Fibroblast of lung (primary cell): ENCODE measurements at places on chromosomes 2 and 18. TPM values are rescaled to one million over a fixed set of nuclear protein-coding genes. Genes with fewer than 3 reads are reported as not detected.

Gene PROM2
- 0.26 and 0.33 TPM in 2 replicates for total RNA-seq

DNA sequence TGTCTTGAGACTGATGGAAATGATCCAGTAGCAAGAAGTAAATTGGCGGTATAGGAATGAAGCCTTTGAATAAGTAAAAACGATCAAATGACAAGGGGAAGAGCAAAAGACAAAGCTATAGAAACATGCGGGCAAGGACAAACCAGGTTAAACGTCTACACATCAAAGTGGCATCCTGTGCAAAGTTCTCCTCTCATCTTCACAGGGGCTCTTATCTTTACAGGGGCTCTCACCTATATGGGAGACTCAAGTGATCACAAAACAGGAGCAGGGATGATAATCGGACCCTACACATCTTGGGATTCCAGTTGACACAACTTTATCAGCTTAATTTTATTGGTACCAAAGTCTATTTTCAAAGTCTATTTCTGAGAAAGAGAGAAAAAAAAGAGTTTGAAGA, 1778.9 kb upstream of the CELF4 start:
- H3K27me3 ChIP-seq: no peaks in the 10 kb centered on the region
- H3K4me1 ChIP-seq: no peaks in the 10 kb centered on the region
- no peak overlapping the region for H3K4me3 ChIP-seq

DNA sequence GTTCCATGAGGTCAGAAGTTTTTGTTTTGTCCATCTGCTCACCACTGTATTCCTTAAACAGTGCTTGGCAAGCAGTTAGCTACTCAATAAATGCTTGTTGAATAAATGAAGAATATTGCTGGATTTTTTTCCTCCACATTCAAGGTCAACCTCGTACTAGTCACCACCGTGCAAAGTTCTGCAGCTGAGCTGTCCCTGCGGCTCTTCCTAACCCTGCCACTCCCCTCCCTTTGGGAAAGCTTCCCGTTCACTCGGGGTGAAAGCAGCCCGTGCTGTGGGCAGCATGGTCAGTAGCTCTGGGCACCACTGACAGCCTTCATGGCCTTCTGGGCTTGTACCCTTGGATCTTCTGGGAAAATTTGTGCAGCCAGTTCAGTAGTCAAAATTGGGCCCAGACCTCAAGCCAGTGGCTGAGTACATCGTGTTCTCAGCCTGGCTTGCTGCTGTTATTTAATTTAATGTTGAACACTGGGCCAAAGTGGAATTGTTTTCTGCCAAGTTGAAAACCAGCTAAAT, 469.3 kb upstream of the RAB12 start:
- no peaks in the 10 kb centered on the region for H3K36me3 ChIP-seq
- no peak overlapping the region for H3K4me3 ChIP-seq

GRCh38 chr2:48471048-48471474, 58.9 kb upstream of the STON1 start:
- H3K4me3 ChIP-seq: no peak overlapping the region
- H3K36me3 ChIP-seq: peaks cover 2% of the 10 kb centered on the region
- H3K27me3 ChIP-seq: no peaks in the 10 kb centered on the region
- DNase-seq: peak; percentile 76

Gene GAD1
- 0.26 and 0.33 TPM in 2 replicates for total RNA-seq

GRCh38 chr2:241540401-241540770, 18.2 kb upstream of the BOK start:
- H3K27me3 ChIP-seq: no peaks in the 10 kb centered on the region
- DNase-seq: peak; percentile 67
- peaks cover 8% of the 10 kb centered on the region for H3K4me1 ChIP-seq
- peak overlapping the region; percentile 28 for H3K4me3 ChIP-seq
- no peak overlapping the region for H3K27ac ChIP-seq

Gene CCDC74B
- total RNA-seq: 2.0 and 3.1 TPM in 2 replicates

DNA sequence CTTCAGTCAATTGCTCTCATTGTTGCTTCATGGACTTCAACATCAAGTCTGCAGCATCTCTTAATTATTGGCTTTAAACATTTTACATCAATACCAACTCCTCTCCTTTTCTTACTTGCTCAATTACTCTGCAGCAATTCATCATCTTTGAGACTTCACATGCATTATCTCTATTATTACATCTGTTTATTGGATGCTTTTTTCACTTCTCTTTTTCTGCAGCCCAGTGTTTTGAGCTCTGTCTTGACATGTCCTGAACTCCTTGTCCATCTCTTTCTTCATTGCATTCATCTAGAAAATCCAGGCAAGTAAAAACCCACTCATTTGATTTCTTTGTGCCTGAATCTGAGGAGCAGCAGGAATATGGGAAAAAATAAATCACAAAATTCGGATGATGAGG, 647.9 kb downstream of the PLCL1 start:
- no peak for DNase-seq
- H3K36me3 ChIP-seq: no peaks in the 10 kb centered on the region
- no peak overlapping the region for H3K27ac ChIP-seq
- H3K4me1 ChIP-seq: no peaks in the 10 kb centered on the region

DNA sequence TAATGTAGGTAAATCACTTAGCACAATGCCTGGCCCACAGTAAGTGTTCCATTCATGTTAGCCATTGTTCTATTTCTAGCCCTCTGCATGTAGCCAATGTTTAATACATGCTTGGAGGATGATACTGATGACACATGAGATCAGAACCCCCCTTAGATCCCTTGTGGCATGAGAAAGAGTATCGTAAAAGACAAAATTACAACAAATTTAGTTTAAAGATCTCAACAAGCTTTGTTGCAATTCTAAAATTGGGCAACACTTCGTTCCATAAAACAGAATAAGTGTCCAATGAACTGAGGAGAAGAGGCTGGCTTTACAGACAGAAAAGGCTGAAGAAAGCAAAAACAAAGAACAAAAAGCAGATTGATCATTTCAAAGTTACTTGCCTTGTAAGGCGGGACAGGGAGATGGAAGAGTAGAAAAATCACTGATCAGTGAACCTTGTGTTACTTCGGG, 148.7 kb upstream of the SLC1A4 start:
- H3K4me1 ChIP-seq: peaks cover 12% of the 10 kb centered on the region
- peak overlapping the region; percentile 40 for H3K27ac ChIP-seq
- no peaks in the 10 kb centered on the region for H3K36me3 ChIP-seq

DNA sequence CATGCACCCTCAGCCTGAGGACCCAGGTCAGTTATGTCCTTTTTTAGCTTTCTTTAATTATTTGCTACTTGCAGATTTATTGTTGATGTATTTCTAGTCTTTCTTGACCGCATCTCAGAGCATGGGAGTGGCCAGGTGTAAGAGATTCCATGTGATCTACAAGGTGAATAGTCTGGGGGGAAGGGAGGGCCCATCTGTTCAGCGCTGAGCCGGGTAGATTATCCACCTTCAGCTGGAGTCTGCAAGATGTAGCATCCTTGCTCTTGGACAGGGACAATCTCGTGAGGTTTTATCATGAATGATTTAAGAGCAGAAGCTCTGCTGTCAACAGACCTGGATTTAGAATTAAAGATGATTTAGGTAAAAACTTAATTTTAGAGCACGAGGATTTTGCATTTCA, 12.0 kb upstream of the DGKD start:
- no peak overlapping the region for H3K4me3 ChIP-seq
- H3K36me3 ChIP-seq: no peaks in the 10 kb centered on the region
- DNase-seq: no peak
- peaks cover 5% of the 10 kb centered on the region for H3K27me3 ChIP-seq
- no peaks in the 10 kb centered on the region for H3K4me1 ChIP-seq

GRCh38 chr2:130824492-130825061, 12.1 kb upstream of the ARHGEF4 start:
- H3K36me3 ChIP-seq: no peaks in the 10 kb centered on the region
- no peak overlapping the region for H3K4me3 ChIP-seq
- DNase-seq: peak; percentile 100
- no peaks in the 10 kb centered on the region for H3K27me3 ChIP-seq
